T-helper 2 cell treated with Interferon-gamma antibody and Interleukin-4, amounts not matched to agents 5 μg/mL and 100 μg/mL, for 36 hours (primary cell): ENCODE measurements at places on chromosomes 12 and 14.

DNA sequence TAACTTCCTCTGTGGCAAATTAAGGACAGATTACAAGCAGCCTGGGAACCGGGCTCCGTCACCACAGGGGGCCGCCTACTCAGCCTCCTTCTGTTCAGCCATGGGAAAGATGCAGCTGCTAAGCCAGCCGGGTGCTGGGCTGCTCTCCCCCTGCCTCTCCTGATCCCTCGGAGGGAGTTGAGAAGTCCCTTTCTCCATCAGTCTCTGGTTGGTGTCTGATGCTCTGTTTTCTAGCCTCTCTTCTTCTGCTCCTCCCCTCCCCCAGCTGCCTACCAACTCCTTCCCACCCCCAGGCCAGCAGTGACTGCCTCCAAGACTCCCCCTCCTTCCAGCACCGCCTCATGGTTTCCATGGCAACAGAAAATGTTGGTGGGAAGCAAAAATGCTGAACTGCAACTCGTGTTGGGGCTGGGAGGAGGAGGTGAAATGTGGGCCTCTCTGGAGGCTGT, 486.7 kb downstream of the APAF1 start:
- H3K27ac ChIP-seq: no peak overlapping the region
- no peak overlapping the region for H3K4me3 ChIP-seq
- no peak for DNase-seq
- no peaks in the 10 kb centered on the region for H3K36me3 ChIP-seq
- no peaks in the 10 kb centered on the region for H3K4me1 ChIP-seq
- no peaks in the 10 kb centered on the region for H3K27me3 ChIP-seq

DNA sequence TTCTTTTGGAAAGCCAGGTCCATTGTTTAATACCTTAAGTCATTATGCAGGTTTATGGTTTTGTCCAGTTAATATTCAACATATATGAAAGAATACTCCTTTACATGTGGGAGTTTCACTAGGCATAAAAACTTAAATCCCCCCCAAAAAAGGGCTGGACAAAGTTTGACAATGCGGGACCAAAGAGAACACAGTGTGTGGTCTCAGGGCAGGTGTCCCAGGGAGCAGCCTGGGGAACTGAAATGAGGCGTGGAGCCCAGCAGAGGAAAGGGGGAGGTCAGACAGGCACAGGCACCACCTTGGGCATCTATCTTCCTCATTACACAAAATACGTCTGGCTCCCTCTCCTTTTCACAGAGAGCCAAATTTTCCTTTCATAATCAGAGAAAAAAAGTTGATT, 22.5 kb downstream of the PKP2 start:
- no peak for DNase-seq
- no peak overlapping the region for H3K4me3 ChIP-seq
- H3K4me1 ChIP-seq: no peaks in the 10 kb centered on the region
- H3K27ac ChIP-seq: no peak overlapping the region
- no peaks in the 10 kb centered on the region for H3K27me3 ChIP-seq
- H3K36me3 ChIP-seq: no peaks in the 10 kb centered on the region

DNA sequence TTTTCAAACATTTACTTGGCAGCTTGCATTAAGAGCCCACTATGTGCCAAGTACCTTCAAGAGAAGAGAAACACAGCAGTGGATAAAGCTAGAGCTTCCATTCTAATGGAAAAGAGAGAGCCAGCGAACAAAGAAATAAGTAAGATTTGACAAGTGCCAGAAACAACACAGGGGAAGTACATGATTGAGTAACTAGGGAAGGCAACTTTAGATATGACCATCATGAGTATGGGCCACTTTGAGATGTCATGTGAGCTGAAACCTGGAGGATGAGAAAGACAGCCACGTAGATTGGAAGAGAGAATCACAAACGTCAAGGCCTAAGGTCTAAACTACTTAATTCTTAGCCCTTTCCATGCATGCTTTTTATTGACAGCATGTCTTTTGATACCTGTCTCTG, 121.4 kb downstream of the ITPR2 start:
- peaks cover 12% of the 10 kb centered on the region for H3K36me3 ChIP-seq
- no peak overlapping the region for H3K4me3 ChIP-seq
- H3K27ac ChIP-seq: no peak overlapping the region
- H3K27me3 ChIP-seq: no peaks in the 10 kb centered on the region
- no peak for DNase-seq

DNA sequence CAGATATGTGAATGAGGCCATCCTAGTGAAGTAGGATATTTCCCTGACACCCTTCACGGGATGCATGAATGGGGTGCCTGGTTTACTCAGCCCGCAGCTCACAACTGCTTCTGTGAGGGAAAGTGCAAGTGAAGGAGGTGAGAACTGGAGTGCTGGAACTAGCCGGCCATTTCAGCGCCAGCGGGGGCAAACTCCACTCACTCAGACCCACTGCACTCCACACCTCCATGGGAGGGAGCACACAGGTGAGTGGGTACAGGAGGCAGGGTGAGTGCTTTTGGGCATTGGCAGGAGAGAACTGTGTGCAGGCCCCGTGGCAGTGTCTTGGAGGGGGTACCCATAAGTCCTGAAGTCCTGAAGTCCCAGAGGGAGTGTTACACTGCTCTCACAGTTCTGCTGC, 1008.4 kb downstream of the SLC6A15 start:
- no peaks in the 10 kb centered on the region for H3K36me3 ChIP-seq
- H3K27ac ChIP-seq: no peak overlapping the region
- H3K4me1 ChIP-seq: no peaks in the 10 kb centered on the region
- H3K27me3 ChIP-seq: no peaks in the 10 kb centered on the region
- DNase-seq: no peak
- no peak overlapping the region for H3K4me3 ChIP-seq

- H3K36me3 ChIP-seq: no peaks in the 10 kb centered on the region
- H3K27me3 ChIP-seq: no peaks in the 10 kb centered on the region
- no peaks in the 10 kb centered on the region for H3K4me1 ChIP-seq
Measured at GRCh38 chr14:99579903-99580571, 24.0 kb downstream of the CCDC85C start.
